ENCODE measurements at places on chromosomes 11 and 22.
A peak's percentile ranks its signal among the peaks of the same experiment; 100 is the strongest.

DNA sequence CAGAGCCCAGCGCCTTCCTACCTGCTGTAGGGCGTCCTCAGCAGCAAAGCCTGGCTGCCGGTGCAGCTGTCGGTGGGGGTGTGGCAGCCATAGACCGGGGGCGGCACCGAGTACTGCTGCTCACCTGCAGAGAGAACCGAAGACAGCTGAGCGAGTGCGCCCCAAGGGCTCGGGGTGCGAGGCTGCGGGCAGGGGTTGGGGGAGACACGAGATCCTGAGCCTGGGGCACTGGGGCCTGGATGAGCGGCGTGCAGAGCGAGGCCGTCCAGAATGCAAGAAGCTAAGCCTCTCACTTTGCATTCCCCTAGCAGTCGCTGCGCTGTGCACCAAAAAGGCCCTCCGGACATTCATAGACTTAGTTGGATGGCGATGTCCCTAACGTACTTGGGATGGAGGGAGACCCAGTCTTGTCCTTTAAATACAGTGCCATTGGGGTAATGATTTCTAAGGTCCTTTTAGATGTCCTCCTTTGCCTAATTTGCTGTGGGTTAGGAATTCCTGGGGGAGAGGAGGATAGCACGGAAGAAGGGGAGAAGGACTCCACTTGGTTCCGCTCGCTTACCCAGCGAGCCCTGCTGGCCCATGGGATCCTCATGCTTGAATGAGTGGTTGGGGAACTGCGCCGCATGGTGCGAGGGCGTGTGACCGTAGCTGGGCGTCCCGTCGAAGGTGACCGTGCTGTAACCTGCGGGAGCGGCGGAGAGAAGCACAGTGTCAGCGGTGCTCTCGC, 7.2 kb downstream of the WT1 start:
- DNase-seq, result no peak

GRCh38 chr11:123547180-123547579, 107.2 kb downstream of the SCN3B start:
- no peak for DNase-seq

DNA sequence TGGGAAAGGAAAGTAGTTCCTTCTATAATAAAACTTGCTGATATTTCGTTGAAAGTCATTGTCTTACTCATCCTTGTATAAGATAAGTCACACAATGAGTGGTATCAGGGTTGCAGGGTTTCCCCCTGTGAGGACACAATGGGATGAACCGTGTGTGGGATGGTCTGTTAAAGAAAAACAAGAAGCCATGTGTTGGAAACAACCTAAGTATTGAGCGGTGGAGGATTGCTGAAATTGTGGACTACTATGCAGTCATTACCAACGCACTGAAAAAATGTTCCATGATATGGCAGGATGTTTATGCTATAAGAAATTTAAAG, 28.6 kb downstream of the PTPRJ start:
- no peak for DNase-seq

DNA sequence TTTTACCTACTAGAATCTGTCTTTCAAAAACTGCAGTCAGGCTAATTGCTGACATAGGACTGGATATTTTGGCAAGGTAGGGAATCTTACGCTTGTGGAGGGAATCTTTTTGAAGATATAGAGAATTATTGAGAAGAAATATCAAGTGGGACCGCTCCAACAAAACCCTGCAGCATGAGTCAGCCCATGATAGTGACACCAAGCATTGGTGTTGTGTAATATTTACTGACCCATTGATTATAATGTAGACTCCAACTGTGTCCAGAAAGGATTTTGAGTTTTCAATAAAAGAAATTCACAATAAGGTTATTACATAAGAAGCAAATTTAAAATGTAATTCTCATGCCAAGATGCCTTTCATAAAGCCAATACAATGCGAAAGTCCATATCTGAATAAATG, 20.7 kb downstream of the MS4A4A start:
- no peak for DNase-seq

DNA sequence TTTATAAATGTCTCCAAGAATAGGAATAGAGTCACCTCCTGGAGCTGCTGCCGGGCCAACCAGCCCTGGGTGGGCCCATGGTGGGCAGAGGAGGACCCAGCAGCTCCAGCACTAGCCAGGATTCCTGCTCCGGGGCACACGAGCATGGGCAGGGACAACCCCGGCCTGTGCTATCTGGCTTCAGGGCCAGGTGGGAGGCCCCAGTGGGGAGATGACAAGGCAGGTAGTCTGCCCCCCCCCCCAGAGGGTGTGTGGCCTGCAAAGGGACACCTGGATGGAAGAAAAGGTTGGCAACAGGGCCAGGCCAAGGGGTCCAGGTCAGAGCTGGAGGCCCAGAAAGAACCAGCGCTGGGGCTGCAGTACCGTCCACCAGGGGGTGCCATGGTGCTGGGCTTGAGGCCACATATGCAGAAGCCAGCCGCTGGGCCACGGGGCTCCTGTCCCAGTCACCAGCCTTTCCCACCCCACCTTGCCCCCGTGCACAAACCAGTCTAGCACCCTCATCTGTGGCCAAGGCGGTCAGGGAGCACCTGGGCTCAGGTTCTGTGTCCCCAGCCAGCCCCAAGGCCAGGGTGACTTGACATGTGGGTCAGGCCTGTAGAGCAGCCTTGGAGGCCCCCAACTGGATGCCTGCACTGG, 3.4 kb downstream of the TSPAN32 start:
- DNase-seq, result peak; percentile 88

DNA sequence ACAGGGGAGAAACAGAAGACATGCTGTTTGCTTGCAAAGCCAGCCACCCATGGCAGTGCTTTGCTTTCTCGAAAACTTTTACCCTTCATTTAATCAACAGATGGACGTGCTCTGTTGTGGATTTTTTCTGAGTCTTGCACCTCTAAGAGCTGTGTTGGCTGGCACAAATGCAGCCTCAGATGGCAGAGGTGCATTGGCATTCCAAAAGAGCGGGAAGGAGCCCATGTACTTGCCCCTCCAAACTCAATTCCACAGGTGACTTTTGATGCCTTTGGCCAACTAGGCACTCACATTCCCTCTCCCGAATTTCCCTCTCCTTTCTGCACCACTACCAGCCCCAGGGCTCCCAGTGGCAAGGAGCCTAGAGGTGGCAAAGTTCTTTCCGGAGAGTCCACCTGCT, 1.2 kb downstream of the KIRREL3 start:
- DNase-seq, result no peak

GRCh38 chr11:133541021-133541719, 8.9 kb upstream of the OPCML start:
- no peak for DNase-seq

DNA sequence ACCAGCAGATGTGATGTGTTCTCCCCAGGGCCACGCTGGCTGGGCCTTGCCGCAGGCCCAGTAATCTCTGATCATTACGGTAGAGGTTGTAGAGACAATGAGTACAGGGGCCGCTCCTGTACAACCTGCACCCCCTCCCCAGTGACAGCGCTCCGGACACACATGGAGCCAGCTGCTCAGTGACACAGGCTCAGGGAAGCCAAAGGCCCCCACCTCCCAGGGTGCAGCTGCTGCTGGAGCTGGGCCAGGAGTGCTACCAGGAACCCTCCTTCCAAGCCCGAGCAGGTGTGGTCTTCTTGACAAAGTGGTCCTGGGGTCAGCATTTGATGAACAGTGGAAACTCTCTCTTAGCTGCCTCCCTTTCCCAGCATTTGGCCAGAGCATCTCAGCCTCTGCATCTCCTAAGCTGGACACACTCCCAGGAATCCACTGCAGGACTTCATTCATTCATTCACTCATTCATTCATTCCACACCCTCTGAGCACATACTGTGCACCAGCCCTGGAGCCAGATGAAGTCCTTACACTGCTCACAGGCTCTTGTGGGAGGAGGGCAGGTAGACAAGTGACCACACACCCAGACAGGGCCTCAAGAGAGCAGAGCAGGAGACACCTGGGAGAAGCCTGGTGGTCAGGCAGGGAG, 49.6 kb upstream of the MPEG1 start:
- no peak for DNase-seq

DNA sequence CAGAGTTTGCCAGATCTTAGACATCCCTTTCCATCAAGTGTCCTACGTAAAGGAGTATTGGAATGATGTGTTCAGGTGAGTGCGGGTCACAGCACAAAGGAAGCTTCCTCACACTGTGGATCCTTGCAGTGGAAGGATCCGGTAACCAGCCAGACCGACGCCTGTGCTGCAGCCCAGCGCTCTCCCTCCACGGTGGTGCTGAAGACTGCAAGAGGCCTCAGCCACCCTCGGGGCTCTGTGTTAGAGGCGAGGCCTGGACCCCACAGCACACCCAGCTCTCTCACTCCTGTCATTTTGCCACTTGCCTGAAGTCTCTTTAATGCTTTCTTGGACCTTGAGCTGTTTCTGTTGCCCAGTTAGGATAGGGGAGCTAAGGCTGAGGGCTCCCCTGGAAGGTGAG, 2.4 kb downstream of the TRMU start:
- no peak for DNase-seq

- DNase-seq, result no peak
These were observed 766.5 kb downstream of the METTL15 start for GRCh38 chr11:28874706-28875105.

DNA sequence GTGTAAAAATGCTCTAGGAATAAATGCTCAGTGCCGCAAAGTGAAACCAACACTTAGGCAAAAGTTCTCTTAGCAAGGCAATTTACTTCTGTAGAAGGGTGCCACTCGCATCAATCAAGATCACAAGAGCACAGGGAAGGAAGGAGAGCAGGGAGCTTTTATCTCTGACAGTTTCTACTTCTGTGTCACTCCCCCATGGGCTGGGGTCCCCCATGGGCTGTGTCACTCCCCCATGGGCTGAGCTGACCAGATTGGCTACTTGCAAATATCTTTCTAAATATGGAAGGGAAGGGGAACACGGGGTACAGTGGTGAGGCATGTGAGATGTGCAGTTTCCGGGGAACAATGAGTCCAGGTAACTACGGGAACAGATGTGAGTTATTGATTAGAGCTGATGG, 397 bp downstream of the OR52N2 start:
- DNase-seq, result no peak

GRCh38 chr11:73538381-73538872, 59.5 kb downstream of the FAM168A start:
- DNase-seq, result no peak

- no peak for DNase-seq
These were observed 25.7 kb downstream of the ARHGAP1 start for GRCh38 chr11:46674463-46675287.

DNA sequence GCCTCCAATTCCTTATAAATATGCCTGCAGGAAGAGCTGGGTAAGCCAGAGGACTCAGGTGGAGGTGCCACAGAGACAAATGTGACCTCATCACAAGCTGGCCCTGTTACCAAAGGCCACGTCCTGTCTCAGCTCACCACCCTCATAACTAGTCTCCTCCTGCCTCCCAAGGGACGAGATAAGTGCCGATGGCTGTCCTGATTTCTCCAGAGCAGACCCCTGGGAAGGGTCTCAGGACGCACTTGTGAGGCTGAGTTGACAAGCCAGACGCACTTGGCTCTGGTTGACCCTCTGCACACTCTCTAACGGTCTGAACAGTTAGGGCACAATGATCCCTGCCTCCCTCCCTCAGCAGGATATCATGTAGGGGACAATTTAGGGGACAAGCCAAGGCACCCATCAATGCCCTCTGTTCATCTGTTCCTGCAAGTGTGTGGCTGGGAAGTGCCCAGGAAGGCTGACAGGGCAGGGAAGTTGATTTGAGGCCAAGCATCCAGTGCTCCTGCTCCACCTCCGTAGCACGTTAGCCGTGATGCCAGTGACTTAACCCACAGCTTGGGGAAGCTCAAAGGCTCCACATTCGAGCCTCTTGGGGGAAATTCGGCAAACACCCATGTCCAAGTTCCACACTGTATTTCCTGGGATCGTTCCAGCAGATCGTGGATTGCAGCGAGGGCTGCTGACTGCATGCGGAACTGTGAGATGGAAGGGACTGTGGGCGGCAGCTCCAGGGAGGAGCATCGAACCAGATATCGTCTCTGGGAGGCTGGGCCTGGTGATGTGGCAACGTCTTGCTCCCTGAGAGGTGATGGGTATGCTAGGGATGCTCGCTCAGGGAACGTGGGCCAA, 2.8 kb downstream of the SMIM38 start:
- no peak for DNase-seq

- DNase-seq, result no peak
These were observed 13.2 kb downstream of the APOL6 start for GRCh38 chr22:35661464-35661863.

- no peak for DNase-seq
These were observed 28.6 kb downstream of the MARK2 start for GRCh38 chr11:63867511-63867910.

- no peak for DNase-seq
These were observed 65.9 kb upstream of the SC5D start for GRCh38 chr11:121226415-121227263.

DNA sequence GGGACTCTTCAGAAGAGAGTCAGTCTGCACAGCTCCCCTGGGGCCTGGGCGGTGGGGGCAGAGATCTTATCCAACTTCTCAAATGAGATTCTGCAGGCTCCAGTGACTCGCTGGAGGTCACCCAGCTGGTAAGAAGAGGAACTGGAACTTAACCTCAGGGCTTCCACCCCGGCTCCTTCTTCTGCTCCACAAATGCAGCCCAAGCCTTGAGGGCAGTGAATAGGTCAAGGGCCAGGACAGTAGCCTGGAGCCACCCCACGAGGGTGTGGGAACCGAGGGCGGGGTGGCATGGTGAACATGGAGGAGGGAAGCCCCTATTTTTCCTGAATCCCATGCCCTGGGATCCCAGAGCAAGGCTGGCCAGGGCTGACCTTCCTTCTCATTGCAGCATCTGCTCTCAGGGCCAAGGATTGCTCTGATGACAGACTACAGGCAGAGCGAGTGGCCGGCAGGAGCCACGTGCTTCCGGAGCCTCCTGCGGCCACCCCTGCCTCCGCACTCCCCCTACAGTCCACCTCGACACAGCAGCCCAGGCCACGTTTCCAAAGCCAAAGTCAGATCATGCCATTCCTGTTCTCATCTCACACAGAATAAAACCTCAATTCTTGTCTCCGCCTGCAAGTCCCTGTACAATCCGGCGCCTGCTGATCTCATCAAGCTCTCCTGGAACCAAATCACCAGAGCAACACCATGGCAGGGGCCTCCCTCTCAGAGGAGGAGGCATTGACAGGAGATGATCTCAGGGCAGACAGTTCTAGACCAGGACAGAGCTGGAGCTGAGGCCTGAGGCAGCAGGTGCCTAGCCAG, 21.1 kb upstream of the UPK3A start:
- peak; percentile 71 for DNase-seq

Data from heart right ventricle (tissue), 16 donors.